ENCODE measurements at places on chromosomes 4 and X. TPM values are rescaled to one million over a fixed set of nuclear protein-coding genes. Genes with fewer than 3 reads are reported as not detected.

- H3K4me3 ChIP-seq, result no peak overlapping the region
- H3K27me3 ChIP-seq, result no peaks in the 10 kb centered on the region
- H3K27ac ChIP-seq, result no peak overlapping the region
- no peaks in the 10 kb centered on the region for H3K36me3 ChIP-seq
Measured at GRCh38 chrX:31251336-31251735, 179.5 kb upstream of the FTHL17 start.

GRCh38 chrX:100409610-100410590 is at the start of gene PCDH19:
TSS of gene PCDH19 (minus strand) at chrX:100410273. CDS start at chrX:100408597, 1,676 bp downstream.
- peaks cover 24% of the 10 kb centered on the region for H3K4me1 ChIP-seq
- H3K4me3 ChIP-seq, result peak within 1 kb of the TSS; percentile 46
- no peaks in the 10 kb centered on the region for H3K36me3 ChIP-seq

SSX4 gene
- not detected for total RNA-seq

DNA sequence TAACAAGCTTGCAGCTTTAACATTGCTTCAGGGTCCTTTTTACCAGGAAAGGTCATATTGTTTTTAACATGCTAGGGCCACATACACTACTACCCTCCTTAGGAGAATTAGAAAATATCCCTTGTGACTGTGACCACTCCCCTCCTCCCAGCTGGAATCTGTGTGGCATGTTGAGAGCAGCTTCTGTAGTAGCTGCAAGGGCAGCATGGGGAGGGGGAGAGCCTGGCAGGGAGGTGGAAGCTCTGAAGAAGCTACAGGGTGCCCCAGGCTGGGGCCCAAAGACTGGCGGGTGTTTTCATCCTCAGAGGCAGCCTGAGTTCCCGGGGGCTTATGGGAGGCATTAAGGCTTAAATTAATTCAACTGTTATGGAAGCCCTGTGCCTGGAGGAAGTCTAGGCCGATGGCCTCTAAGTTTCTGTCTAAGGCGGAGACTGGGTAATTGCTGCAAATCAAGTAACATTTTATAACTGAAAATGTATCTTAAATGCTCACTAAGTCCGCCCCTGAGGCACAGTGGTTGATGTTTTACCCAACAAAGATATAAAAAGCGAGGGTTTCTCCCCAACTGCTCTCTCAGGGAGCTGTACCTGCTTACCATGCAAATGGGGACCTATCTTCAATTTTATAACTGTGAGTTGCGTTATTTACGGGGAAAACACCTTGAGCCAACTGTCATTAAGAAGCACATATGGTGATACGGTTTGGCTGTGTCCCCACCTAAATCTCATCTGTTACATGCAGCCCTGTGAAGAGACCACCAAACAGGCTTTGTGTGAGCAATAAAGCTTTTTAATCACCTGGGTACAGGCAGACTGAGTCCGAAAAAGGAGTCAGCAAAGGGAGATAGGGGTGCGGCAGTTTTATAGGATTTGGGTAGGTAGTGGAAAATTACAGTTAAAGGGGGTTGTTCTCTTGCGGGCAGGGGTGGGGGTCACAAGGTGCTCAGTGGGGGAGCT is 37.4 kb upstream of the STS start:
- H3K36me3 ChIP-seq, result no peaks in the 10 kb centered on the region
- peaks cover 32% of the 10 kb centered on the region for H3K4me1 ChIP-seq
- DNase-seq, result no peak
- H3K27me3 ChIP-seq, result no peaks in the 10 kb centered on the region
- no peak overlapping the region for H3K27ac ChIP-seq

CT45A10 gene
- not detected for total RNA-seq

GRCh38 chr4:128686810-128687209 is 122.7 kb upstream of the JADE1 start:
- H3K36me3 ChIP-seq, result no peaks in the 10 kb centered on the region
- H3K27ac ChIP-seq, result no peak overlapping the region
- no peak overlapping the region for H3K4me3 ChIP-seq
- no peak for DNase-seq
- no peaks in the 10 kb centered on the region for H3K4me1 ChIP-seq
- H3K27me3 ChIP-seq, result no peaks in the 10 kb centered on the region

MAGEB10 gene
- not detected for total RNA-seq

- H3K4me1 ChIP-seq, result no peaks in the 10 kb centered on the region
- H3K4me3 ChIP-seq, result no peak overlapping the region
- no peaks in the 10 kb centered on the region for H3K27me3 ChIP-seq
Measured at GRCh38 chrX:87391742-87392141, 125.9 kb upstream of the KLHL4 start.

GRCh38 chr4:26741491-26741871 is 119.2 kb upstream of the STIM2 start:
- no peaks in the 10 kb centered on the region for H3K4me1 ChIP-seq
- no peak overlapping the region for H3K27ac ChIP-seq
- H3K27me3 ChIP-seq, result no peaks in the 10 kb centered on the region
- no peak overlapping the region for H3K4me3 ChIP-seq
- no peak for DNase-seq

DNA sequence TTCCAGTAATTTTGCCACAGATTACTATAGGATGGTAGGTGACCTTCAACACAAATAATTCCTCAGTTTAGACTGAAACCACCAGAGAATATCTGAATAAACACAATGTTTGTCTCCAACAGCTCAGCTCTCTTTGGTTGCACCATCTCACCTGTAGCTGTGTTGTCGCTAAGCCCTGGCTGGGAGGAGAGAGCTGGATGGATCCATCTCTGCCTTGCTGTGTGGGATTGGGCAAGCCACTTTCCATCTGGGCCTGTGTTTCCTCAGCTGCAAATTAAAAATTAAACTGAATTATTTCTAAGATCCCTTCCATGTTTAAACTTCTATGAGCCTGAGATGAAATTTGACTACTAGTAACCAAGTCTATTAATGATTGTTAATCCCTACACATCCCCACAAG is 310.2 kb downstream of the FBXW7 start:
- no peak overlapping the region for H3K4me3 ChIP-seq
- DNase-seq, result no peak
- H3K27ac ChIP-seq, result no peak overlapping the region
- no peaks in the 10 kb centered on the region for H3K27me3 ChIP-seq
- no peaks in the 10 kb centered on the region for H3K4me1 ChIP-seq

GRCh38 chrX:17411205-17411604 is 36.2 kb downstream of the NHS start:
- no peaks in the 10 kb centered on the region for H3K27me3 ChIP-seq
- no peak overlapping the region for H3K4me3 ChIP-seq
- DNase-seq, result no peak
- H3K27ac ChIP-seq, result no peak overlapping the region
- no peaks in the 10 kb centered on the region for H3K36me3 ChIP-seq

- H3K4me1 ChIP-seq, result peaks cover 4% of the 10 kb centered on the region
- H3K27ac ChIP-seq, result peak overlapping the region; percentile 69
- peak; percentile 71 for DNase-seq
Measured at GRCh38 chr4:99723612-99724011, 66.0 kb upstream of the C4orf54 start.

HHIP gene
- 33.0 TPM for total RNA-seq

GRCh38 chrX:8036914-8037313 is 109.7 kb upstream of the PNPLA4 start:
- no peak overlapping the region for H3K27ac ChIP-seq
- no peaks in the 10 kb centered on the region for H3K4me1 ChIP-seq
- H3K27me3 ChIP-seq, result no peaks in the 10 kb centered on the region
- no peaks in the 10 kb centered on the region for H3K36me3 ChIP-seq

DNA sequence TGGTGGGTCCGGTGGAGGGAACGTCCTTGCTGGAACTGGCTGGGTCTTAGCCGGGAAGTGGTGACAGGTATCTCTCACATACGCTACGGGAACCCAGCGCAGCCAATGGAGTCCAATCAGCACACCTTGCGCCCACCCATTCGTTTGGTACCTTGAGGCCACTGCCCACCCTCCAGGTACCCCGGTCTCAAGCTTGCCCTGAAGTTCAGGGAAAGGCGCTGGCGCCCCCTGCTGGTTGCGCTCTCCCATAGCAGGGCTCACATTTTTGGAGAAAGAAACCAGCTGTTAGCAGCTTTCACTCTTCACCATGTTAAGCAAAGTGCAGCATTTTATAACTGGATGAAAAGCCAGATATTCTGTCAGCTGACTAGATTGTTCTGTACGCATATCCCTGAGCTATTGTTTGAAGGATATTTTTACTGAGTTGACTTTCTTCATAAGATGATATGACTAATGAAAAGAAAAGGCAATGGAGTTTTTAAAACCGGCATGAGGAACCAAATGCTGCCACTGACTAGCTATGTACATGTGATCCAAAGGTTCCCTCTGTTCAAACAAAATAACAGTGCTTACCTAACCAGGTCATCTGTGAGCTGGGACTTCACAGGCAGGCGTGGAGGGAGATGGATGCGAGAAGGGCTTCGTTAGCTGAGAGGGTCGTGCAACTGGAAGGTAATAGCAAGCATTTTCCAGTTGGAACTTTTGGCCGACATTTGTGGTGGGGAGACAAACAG is 43.7 kb downstream of the OTOP1 start:
- H3K27ac ChIP-seq, result no peak overlapping the region
- no peaks in the 10 kb centered on the region for H3K4me1 ChIP-seq
- no peaks in the 10 kb centered on the region for H3K27me3 ChIP-seq
- no peak overlapping the region for H3K4me3 ChIP-seq
- no peaks in the 10 kb centered on the region for H3K36me3 ChIP-seq

GRCh38 chrX:154734061-154734781 is 16.7 kb downstream of the GAB3 start:
- H3K27ac ChIP-seq, result peak overlapping the region; percentile 80
- H3K36me3 ChIP-seq, result no peaks in the 10 kb centered on the region
- H3K4me1 ChIP-seq, result peaks cover 79% of the 10 kb centered on the region

EDNRA gene
- total RNA-seq, result 0.58 TPM

SRPK3 gene
- 1.6 TPM for total RNA-seq

GRCh38 chr4:37935026-37935425 is 25.2 kb upstream of the PTTG2 start:
- no peak overlapping the region for H3K27ac ChIP-seq
- no peak overlapping the region for H3K4me3 ChIP-seq
- H3K27me3 ChIP-seq, result no peaks in the 10 kb centered on the region
- no peaks in the 10 kb centered on the region for H3K36me3 ChIP-seq
- H3K4me1 ChIP-seq, result peaks cover 7% of the 10 kb centered on the region

DNA sequence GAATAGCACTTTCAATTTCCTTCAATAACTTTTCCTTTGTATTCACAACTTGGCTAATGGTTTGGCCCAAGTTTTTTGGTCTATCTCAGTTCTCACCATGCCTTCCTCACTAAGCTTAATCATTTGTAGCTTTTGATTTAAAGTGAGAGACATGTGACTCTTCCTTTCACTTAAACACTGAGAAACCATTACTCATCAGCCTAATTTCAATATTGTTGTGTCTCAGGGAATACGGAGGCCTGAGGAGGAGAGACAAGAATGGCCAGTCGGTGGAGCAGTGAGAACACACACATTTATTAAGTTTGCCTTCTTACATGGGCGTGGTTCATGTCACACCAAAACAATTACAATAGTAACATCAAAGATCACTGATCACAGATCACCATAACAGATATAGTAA is 56.7 kb downstream of the TSPAN5 start:
- no peaks in the 10 kb centered on the region for H3K36me3 ChIP-seq
- no peaks in the 10 kb centered on the region for H3K4me1 ChIP-seq
- DNase-seq, result no peak

FAAH2 gene
- 16.5 TPM for total RNA-seq

NEXMIF gene
- 0.29 TPM for total RNA-seq

- no peak for DNase-seq
- no peaks in the 10 kb centered on the region for H3K36me3 ChIP-seq
- peaks cover 10% of the 10 kb centered on the region for H3K4me1 ChIP-seq
- H3K27me3 ChIP-seq, result no peaks in the 10 kb centered on the region
- H3K27ac ChIP-seq, result no peak overlapping the region
Measured at GRCh38 chr4:139171876-139172691, 4.9 kb downstream of the ELF2 start.

TLR6 gene
- total RNA-seq, result not detected

NUDT10 gene
- 6.1 TPM for total RNA-seq

GRCh38 chrX:109270580-109271484 is 211.1 kb downstream of the GUCY2F start:
- H3K27ac ChIP-seq, result no peak overlapping the region
- peaks cover 15% of the 10 kb centered on the region for H3K27me3 ChIP-seq
- DNase-seq, result peak; percentile 46
- H3K36me3 ChIP-seq, result no peaks in the 10 kb centered on the region
- no peaks in the 10 kb centered on the region for H3K4me1 ChIP-seq

- no peak overlapping the region for H3K27ac ChIP-seq
- H3K4me3 ChIP-seq, result no peak overlapping the region
- H3K27me3 ChIP-seq, result no peaks in the 10 kb centered on the region
- H3K4me1 ChIP-seq, result no peaks in the 10 kb centered on the region
Measured at GRCh38 chrX:154008521-154008920, 11.2 kb downstream of the IRAK1 start.

DNA sequence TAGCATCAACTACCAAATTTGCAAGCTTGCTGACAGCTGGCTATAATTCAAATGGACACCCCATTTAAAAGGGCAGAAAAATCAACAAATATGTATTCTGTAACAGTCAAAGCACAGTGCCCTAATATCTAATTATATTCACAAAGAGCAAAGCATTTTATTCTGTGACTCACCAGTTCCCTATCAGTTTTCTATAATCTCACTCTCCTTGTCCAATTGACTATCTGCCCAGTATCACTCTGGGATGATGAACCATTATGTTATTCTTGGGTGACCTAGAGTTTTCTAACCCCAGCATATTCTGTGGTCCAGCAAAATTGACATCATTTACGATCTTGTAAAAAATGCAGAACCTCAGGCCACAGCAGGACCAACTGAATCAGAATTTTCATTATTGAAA is 82.0 kb upstream of the FREM3 start:
- H3K4me1 ChIP-seq, result no peaks in the 10 kb centered on the region
- H3K27me3 ChIP-seq, result no peaks in the 10 kb centered on the region
- H3K36me3 ChIP-seq, result no peaks in the 10 kb centered on the region
- no peak for DNase-seq

DNA sequence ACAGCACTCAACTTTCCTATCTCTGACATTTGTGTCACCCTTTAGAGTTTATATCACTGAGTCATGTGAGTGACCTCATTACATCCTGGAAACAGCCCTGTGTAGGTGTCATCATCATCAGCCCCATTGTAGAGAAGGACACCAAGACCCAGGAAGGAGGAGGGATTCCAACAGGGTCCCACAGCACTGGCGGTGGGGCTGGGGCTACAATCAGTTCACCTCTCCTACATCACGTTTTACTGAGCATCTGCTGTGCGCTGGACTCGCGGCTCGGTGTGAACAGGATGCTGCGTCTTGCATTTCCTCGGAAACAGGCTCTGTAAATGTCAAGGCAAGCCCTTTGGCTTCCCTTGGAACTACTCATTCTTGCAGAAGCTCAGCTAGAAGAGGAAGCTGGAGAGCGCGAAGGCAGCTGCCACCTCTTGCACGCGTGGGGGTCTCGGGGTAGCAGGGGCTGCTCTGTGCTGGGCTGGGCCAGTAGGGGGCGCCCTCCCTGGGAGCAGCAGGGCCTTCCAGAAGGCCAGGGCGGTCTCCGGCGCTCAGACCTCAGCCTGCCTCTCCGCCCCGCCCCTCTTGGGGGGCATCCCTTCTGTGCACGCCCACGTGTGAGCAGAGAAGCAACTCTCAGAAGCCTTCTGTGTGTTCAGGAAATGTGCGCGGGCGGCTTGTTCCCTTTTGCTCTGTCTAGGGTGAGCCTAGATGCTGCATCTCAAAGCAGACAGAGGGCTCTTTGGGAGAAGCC is 29.0 kb downstream of the REELD1 start:
- H3K27me3 ChIP-seq, result no peaks in the 10 kb centered on the region
- H3K4me3 ChIP-seq, result no peak overlapping the region
- H3K36me3 ChIP-seq, result no peaks in the 10 kb centered on the region
- DNase-seq, result no peak

- H3K36me3 ChIP-seq, result no peaks in the 10 kb centered on the region
- H3K4me1 ChIP-seq, result peaks cover 8% of the 10 kb centered on the region
- no peak overlapping the region for H3K4me3 ChIP-seq
- peak overlapping the region; percentile 20 for H3K27ac ChIP-seq
- H3K27me3 ChIP-seq, result no peaks in the 10 kb centered on the region
Measured at GRCh38 chr4:7956270-7956808, 16.7 kb upstream of the AFAP1 start.
